ENCODE measurements at places on chromosomes 5 and 9. TPM values are rescaled to one million over a fixed set of nuclear protein-coding genes. Genes with fewer than 3 reads are reported as not detected.
A peak's percentile ranks its signal among the peaks of the same experiment; 100 is the strongest.

DNA sequence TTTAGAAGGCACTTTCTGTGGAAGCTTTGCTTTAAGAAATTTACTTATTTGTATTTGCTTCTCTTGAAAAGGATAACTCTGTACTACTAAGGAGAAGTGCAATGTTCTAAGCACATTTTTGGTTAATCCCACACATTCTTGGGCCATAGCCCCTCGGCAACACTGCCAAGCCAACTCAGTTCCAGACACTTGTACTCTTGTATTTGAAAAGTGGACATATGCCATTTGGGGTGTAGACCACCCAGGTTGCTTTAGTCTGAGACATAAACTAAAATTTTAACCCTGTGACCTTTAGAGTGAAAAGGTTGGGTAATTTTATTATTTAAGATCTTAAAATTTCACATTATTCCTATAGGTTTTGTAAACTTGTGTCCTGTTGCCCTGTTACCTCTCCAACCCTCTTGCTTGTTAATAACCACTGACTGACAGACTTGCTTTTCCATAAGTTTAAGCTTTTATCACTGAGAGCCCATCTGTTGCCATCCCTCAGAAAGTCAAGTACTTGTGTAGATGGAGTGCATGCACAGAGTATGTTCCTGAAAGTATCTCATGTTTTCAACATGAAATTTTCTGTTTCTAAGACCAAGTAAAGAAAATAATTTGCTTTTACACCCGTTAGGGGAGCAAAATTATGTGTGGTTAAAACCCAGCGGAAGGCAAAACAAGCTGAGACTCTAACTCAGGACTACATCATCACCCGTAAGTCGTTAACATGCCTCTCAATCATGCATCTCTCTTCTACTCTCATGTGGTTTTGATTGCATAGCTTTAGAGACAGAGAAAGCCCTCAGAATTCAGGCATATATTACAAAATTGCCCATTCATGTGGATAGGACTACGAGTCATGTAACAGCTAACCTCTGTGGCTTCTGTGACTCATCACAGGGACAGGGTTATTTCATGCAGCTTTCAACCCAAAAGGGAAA lies 117.3 kb downstream of the GDNF start:
- no peak for DNase-seq

Gene GABBR2
- not detected for total RNA-seq

- DNase-seq = no peak
Observed at GRCh38 chr5:18323891-18324290, 689.6 kb downstream of the TAF11L14 start.

Gene PCDHA1
- total RNA-seq = not detected

GRCh38 chr5:25754895-25755294 lies 1110.1 kb upstream of the CDH10 start:
- DNase-seq = no peak

- DNase-seq = no peak
Observed at GRCh38 chr9:13621872-13622564, 342.5 kb upstream of the MPDZ start.

DNA sequence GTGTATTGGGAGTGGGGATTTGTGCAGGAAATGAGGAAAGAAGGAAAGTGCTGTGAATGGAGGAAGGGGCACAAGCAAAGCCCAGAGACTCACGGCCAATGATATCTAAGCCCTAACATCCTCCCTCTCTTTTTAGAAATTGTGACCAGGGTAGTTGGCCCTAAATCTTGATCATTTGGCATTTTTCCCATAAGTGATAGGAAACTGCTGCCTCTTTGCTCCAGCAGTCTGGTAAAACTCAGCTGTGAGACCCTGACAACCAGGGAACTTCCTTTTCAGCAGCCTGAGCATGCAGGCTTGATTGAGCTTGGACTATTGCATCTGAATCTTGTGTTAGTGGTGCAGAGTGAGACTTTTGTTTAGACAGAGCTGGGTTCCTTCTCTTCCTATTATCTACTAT lies 9.6 kb upstream of the ADRB2 start:
- no peak for DNase-seq

Gene SOHLH1
- total RNA-seq = not detected

DNA sequence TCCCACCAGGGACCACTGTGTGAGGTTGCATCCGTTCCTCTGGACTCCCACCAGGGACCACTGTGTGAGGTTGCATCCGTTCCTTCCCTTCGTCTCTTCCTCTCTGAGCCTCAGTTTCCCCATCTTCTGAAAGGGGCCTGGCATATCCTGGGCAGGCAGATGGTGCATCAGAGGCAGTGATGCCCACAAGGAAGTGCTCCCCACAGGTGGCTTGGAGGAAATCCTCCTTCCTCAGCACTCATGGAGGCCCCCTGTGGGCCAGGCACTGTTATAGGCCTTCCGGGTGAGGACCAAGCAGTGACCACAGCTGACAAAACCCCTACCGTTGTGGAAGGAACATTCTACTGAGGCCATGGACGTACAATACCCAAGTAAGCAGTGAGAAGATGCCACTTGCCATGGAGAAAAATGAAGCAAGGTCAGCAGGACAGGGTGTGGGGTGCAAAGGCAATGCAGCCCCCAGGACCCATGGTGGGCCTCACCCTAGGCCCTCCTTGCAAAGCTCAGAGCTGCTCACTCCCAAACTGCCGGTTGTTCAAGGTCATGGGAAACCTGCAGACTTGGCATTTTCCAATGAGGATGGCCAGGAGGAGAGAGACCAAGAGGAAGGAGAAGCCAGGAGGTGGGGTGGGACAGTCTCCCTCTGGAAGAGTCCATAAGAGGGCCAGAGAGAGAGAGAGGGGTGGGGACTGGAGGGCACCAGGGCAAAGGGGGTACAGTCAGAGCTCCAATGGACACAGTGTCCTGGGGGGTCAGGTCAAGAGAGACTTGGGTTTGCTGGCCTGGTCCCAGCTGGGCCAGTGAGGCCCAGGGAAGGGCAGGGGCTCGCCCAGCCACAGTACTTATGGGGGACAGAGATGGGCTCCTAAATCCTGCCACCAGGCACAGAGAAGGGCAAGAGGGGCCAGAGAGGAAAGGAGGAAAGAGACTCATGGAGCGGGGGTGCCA lies 51.1 kb downstream of the C9orf50 start:
- DNase-seq = peak; percentile 35

Gene DNAJC21
- total RNA-seq = 47.9 TPM

Gene QRFP
- total RNA-seq = not detected

GRCh38 chr5:11182441-11183080 lies 421.5 kb upstream of the DAP start:
- no peak for DNase-seq

DNA sequence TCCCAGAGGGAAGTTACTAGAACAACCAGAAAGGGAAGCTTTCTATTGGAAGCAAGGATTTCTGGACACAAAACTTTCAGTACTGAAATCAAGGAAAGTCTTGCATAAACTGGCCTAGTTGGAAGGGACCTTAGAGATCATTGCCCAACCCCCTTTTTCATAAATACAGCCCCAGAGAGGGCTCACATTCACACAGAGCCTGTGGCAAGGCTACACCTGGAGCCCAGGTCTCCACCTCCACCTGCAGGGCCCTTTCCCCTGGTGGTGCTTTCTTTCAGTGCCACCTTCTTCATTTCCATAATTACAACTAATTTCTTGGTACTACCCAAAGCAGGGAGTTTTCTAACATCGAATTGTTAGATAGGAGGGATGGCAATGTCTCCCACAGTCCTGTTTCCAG lies 85.7 kb downstream of the ADRB2 start:
- DNase-seq = no peak

GRCh38 chr9:95077766-95078370 lies 239.6 kb downstream of the FANCC start:
- DNase-seq = no peak

DNA sequence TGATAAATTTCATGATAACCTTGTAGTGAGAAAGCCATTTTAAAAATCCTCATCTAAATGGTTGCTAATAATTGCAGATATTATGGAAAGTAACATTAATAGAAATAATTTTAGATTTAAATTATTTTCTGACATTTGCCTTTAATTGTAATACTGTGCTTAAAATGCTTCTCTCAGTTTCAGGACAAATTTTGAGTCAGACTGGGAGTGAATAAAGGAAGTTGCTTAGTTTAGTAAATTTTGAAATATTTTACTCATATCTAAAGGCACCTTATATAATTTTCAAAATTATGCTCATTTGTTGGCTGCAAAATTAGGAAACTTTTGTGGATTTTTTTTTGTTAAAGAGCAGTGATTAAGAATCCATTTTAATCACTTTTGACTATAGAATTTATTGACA lies 93.8 kb downstream of the CSNK1G3 start:
- DNase-seq = no peak

- DNase-seq = no peak
Observed at GRCh38 chr9:133349965-133350616, 2.1 kb downstream of the RPL7A start.

DNA sequence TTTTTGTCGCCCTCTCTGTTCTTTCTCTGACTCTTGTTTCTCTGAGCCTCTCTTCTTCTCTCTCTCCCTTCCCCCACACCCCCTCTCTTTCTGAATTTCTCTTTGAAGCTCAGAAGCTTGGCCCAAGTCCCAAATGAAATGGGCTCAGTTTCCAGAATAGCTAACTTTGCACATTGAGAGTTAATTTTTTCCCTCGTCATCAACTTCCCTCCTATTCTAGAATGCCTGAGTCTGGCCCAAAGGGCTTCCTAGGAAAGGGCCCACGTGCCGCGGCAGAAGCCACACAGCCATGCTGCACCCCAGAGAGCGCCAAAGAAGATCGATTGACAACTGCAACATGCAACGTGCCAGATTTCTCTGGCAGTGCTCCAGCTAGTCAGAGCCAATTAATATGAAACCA lies 588.8 kb upstream of the KLF4 start:
- no peak for DNase-seq

GRCh38 chr5:24225051-24225450 lies 419.7 kb downstream of the CDH10 start:
- no peak for DNase-seq

DNA sequence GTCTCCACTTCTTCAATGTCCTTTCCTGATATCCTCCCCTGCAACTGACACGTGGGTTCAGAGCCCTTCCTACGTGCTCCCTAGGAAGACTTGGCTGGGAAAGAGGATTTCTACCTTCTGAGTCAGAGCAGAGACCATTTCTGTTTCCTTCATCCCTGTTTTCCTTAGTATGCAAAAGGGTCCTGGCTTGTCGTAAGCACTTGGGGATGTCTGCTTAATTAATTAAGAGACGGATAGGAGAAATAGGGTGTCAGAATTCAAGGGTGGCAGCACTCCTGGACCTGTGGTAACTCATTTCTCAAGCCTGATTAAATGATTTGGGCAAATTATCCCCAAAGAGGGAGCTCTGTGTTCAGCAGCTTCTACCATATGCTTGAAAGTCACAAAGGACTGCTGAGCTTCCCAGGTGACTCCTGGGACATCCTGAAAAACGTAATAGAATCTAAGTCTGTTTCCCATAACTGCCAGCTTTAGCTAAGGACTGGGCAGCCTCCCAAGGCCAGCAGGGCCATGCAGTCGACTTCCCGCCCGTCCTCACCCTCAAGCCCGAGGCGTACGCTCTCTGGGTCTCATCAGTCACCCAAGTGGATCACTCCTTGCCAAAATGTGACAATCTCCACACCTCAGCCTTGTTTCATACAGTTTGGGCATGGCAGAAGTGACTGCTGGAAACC lies 20.5 kb downstream of the ABCA1 start:
- DNase-seq = no peak

Gene PLPPR1
- total RNA-seq = not detected

DNA sequence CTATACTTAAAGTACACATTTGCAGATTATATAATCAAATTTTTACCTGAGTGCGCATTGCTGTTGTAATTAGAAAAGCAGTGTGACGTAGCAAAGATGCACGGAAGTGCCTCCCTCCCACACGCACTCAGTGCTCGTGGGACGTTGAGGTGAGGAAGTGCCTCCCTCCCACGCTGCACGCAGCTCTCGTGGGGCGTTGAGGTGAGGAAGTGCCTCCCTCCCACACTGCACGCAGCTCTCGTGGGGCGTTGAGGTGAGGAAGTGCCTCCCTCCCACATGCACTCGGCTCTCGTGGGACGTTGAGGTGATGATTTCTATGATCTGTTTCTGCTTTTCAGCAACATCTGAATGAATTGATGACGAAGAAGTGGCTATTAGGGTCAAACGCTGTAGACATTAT lies 21.0 kb downstream of the EXOC3 start:
- DNase-seq = peak; percentile 66

GRCh38 chr9:137407590-137408300 lies 15.2 kb downstream of the EXD3 start:
- no peak for DNase-seq

- DNase-seq = no peak
Observed at GRCh38 chr9:33619666-33620404, 95.8 kb downstream of the ANKRD18B start.

Gene PCDHGB3
- total RNA-seq = 0.28 TPM

GRCh38 chr9:130069048-130069447 lies 15.3 kb downstream of the GPR107 start:
- no peak for DNase-seq

Gene BAAT
- total RNA-seq = not detected

Gene CDO1
- total RNA-seq = 0.34 TPM

GRCh38 chr5:94690778-94691177 lies 72.3 kb downstream of the SLF1 start:
- no peak for DNase-seq

GRCh38 chr9:35908504-35909125 lies 675 bp upstream of the SPAAR start:
- no peak for DNase-seq

Gene UBAC1
- 16.4 TPM for total RNA-seq

- DNase-seq = no peak
Observed at GRCh38 chr9:130630071-130630450, 34.3 kb upstream of the PRDM12 start.

Gene CXCL14
- total RNA-seq = not detected

GRCh38 chr9:98807814-98808195 lies 335 bp downstream of the GALNT12 start:
- DNase-seq = peak; percentile 62

DNA sequence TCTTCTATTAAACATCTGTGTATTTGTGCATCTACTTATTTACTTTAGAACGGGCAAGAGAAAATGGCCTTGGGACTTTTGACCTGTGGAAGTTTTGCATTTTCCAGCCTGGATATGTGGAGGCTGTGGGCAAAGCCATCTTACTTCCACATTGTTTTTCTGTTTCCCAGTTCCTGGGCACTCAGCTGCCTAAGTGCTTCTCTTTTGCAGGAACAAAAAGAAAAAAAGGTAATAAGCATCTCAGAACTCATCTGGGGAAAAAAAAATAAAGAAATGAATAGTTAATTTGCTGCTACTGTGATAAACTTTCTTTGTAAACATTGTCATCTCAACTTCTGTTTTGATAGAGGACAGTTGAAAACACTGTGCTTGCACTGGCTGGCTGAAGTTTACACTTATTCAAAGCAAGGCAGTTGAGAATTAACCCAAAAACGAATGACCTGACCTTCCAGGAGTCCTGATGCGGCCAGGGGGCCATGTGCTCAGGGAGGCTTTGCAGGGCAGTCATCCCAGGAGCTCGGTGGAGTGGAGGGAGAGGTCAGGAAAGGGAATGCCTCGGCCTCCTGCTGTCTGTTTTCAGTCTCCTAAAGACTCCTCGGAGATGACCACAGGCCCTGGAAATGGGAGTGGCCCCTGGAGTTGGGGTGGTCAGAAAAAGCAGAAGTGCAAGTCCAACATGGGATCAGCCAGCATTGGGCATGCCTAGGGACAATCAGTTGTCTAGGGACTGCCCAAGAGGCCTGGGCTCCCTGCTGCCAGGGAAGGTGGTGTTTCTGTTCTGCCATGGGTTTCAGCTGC lies 75.5 kb downstream of the RAI14 start:
- DNase-seq = no peak

GRCh38 chr5:159509002-159509660 lies 178.8 kb upstream of the IL12B start:
- no peak for DNase-seq
